H9 (cell line): ENCODE measurements at places on chromosomes 7 and 10. TPM values are rescaled to one million over a fixed set of nuclear protein-coding genes. Genes with fewer than 3 reads are reported as not detected.
A peak's percentile ranks its signal among the peaks of the same experiment; 100 is the strongest.

Gene OPN4
- not detected in 2 replicates for total RNA-seq

Gene POLR2J2
- 2.6 and 3.6 TPM in 2 replicates for total RNA-seq

Gene STEAP2
- total RNA-seq: 6.6 and 6.7 TPM in 2 replicates

Gene HEPACAM2
- not detected in 2 replicates for total RNA-seq

DNA sequence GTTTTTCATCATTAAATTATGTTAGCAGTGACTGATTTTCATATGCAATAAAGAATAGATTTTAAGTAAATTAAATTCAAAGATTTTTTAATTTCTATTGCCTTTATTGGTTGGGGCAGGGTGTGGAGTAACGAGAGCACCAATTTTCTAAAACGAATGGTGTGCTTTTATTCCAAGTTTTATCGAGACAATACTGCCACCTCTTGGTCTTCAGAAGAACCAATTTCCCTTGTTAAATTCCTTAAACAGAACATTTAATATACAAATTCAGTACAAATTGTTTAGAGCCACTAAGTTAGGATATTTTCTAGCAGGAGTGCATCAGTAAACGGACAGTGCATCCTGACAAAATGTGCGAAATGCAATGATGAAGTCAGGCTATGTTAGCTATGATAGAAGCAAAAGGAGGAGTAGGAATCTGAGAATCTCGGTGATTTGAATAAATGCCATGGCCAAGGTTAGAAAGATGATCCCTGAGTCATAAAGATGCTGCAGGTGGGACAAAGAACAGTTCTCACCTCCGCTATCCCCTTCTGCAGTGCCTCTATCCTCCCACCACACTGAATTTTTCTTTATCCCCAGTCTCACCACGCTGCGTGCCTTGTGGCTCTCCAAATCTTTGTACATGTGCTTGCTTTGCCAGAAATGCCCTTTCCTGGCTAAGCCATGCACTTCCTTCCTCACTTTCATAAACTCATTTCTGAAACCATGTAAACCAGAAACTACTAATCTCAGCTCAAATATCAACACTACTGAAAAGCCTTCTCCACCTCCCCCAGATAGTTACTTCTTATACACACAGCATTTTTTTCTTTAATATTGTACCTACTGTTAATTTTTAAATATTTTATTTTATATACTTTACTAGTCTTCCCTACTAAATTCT, 31.9 kb upstream of the AGBL3 start:
- no peak overlapping the region for H3K4me3 ChIP-seq
- no peaks in the 10 kb centered on the region for H3K4me1 ChIP-seq
- H3K27me3 ChIP-seq: no peaks in the 10 kb centered on the region
- H3K36me3 ChIP-seq: peaks cover 64% of the 10 kb centered on the region
- no peak overlapping the region for H3K27ac ChIP-seq

GRCh38 chr7:118662266-118662665, 437.8 kb downstream of the ANKRD7 start:
- no peak overlapping the region for H3K27ac ChIP-seq
- H3K4me3 ChIP-seq: no peak overlapping the region
- DNase-seq: no peak
- H3K4me1 ChIP-seq: no peaks in the 10 kb centered on the region
- H3K36me3 ChIP-seq: no peaks in the 10 kb centered on the region

GRCh38 chr7:66902844-66903180, 18.2 kb upstream of the TMEM248 start:
- H3K27me3 ChIP-seq: no peaks in the 10 kb centered on the region
- no peaks in the 10 kb centered on the region for H3K4me1 ChIP-seq
- H3K36me3 ChIP-seq: no peaks in the 10 kb centered on the region; the same call in 2 of the 3 replicates
- no peak overlapping the region for H3K4me3 ChIP-seq
- peak; percentile 29 for DNase-seq

DNA sequence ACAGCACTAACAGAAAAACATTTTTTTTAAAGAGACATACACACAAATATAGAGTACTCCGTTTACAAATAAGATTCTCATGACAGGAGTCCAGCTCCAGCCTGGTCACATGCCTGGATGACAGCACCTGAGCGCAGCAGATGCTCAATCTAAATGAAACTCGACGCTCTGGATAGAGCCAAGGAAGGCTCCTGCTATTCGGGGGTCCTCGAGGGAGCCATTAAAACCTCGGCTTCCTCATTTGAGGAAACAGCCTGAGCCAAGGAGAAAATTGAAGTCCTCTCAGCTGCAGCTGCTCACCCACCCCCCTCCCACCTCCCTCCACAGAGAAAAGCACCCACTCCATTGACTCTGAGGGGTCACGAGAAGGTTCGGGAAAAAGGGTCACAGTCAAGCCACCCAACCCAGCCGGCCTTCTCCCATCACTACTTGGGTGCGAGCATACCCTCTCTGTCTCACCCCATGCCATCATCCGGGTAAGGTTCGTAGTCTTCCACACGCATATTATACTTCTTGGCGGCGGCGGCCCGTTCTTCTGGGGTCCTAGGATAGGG, 673 bp downstream of the NDUFB8 start:
- H3K36me3 ChIP-seq: peaks cover 27% of the 10 kb centered on the region
- peak overlapping the region; percentile 100 for H3K4me3 ChIP-seq
- H3K27ac ChIP-seq: no peak overlapping the region
- no peaks in the 10 kb centered on the region for H3K27me3 ChIP-seq
- no peaks in the 10 kb centered on the region; the same call in 1 of the 2 replicates for H3K4me1 ChIP-seq

GRCh38 chr10:119207713-119208552, 562 bp downstream of the GRK5 start:
- H3K4me1 ChIP-seq: no peaks in the 10 kb centered on the region
- H3K4me3 ChIP-seq: peak overlapping the region; percentile 87
- H3K27me3 ChIP-seq: peaks cover 12% of the 10 kb centered on the region; the same call in 1 of the 2 replicates
- no peaks in the 10 kb centered on the region for H3K36me3 ChIP-seq

DNA sequence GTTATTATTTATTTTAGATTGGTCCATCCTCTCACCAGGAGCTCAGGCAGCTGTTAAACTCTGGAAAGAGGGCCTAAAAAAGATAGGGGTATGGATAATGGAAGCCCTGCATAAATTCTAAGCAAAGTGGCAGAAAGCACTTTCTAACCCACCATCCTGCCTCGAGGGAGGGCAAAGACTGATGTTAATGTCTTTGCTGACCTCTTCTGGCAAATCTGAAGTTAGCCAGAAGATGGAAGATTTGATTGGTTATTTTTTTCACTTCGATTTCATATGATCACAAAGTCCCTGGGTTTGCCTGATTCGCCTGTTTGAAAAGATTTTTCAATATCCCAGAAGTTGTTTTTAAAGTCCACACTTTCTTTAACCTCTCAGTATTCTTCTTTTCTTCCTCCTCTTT, 24.8 kb downstream of the OR9A2 start:
- no peak overlapping the region for H3K27ac ChIP-seq
- H3K4me1 ChIP-seq: no peaks in the 10 kb centered on the region
- no peak overlapping the region for H3K4me3 ChIP-seq
- no peaks in the 10 kb centered on the region for H3K27me3 ChIP-seq

- H3K4me3 ChIP-seq: no peak overlapping the region
- H3K4me1 ChIP-seq: no peaks in the 10 kb centered on the region
- DNase-seq: no peak
Observed at GRCh38 chr10:7649673-7650300, 17.0 kb downstream of the ITIH5 start.

- H3K27me3 ChIP-seq: no peaks in the 10 kb centered on the region
- no peak overlapping the region for H3K27ac ChIP-seq
- no peaks in the 10 kb centered on the region for H3K36me3 ChIP-seq
- no peak overlapping the region for H3K4me3 ChIP-seq
- peaks cover 4% of the 10 kb centered on the region; the same call in 1 of the 2 replicates for H3K4me1 ChIP-seq
Observed at GRCh38 chr10:4080225-4080805, 295.3 kb upstream of the KLF6 start.

GRCh38 chr7:142569851-142570250, 179.4 kb upstream of the PRSS1 start:
- H3K27ac ChIP-seq: no peak overlapping the region
- H3K27me3 ChIP-seq: no peaks in the 10 kb centered on the region

DNA sequence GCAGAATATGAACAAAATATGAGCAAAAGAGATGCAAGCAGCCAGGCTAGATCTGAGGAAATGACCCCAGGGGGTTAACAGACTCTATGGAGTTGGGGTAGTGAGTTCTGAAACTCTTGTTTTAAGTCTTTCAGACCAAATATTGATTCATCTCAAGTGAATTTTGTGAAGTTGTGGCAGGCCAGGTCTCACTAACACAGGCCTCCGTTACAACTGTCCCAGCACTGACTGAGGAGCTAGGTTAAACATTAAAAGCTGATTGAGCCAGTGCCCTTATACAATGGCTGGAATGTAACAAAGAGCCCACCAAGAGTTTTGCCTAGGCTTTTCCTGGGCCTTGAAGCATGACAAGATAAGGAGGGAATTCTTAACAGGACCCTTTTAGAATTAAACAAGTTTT, 192.3 kb upstream of the STK17A start:
- no peak for DNase-seq
- H3K4me1 ChIP-seq: peaks cover 4% of the 10 kb centered on the region; the same call in 1 of the 2 replicates
- no peak overlapping the region for H3K4me3 ChIP-seq

- H3K4me3 ChIP-seq: no peak overlapping the region
Observed at GRCh38 chr10:6542999-6543430, 37.1 kb downstream of the PRKCQ start.

DNA sequence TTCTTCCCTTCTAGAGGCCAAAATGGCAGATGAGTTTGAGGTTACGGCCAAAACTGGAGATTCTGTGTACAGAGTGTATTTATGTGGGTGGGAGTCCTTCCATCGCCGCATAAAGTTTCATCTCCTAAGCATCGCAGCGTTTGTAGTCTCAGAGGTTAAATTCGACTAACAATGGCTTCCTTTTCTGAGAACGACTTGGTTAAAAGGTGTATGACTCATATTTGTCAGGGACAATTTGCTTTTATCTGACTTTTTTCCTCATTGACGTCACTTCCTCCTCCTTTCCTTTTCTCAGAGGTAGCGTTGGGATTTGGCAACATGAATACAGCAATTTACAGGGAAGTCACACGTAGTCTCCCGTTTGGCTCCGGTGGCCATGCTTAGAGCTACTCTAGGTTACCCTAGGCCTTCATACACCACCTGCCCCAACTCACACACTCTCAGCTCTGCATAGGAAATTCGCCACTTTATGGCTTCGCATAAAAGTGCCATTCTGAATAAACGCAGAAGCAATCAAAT, 37.6 kb upstream of the TCF7L2 start:
- no peaks in the 10 kb centered on the region; the same call in 1 of the 2 replicates for H3K4me1 ChIP-seq
- no peaks in the 10 kb centered on the region for H3K36me3 ChIP-seq
- peaks cover 24% of the 10 kb centered on the region; the same call in 1 of the 2 replicates for H3K27me3 ChIP-seq
- no peak overlapping the region for H3K4me3 ChIP-seq
- H3K27ac ChIP-seq: no peak overlapping the region
- DNase-seq: no peak

GRCh38 chr10:128934492-128934891, 532.5 kb upstream of the MGMT start:
- H3K27ac ChIP-seq: no peak overlapping the region
- no peak for DNase-seq
- no peak overlapping the region; the same call in 2 of the 3 replicates for H3K4me3 ChIP-seq

DNA sequence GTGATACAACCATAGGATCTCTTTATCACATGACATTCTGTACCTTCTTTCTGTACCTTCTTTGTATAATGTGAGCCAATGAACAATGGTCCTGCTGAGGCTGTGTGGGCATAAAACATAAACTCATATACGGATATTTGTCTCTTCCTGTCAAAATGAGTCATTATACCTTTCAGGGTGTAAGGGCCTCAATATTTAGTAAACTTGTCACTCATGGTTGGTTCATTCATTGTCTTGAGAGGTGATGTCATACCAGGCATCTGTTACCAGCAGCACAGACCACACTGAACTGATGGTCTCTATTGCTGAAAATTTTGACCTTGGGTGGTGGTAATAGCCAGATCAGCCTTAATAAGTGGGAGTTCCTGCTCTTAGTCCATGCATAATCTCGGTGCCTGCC, 287.6 kb upstream of the TPK1 start:
- H3K27me3 ChIP-seq: no peaks in the 10 kb centered on the region
- no peak overlapping the region for H3K4me3 ChIP-seq
- H3K27ac ChIP-seq: no peak overlapping the region
- no peaks in the 10 kb centered on the region for H3K4me1 ChIP-seq
